ENCODE measurements at places on chromosomes 5 and 9. TPM values are rescaled to one million over a fixed set of nuclear protein-coding genes. Genes with fewer than 3 reads are reported as not detected.

- H3K36me3 ChIP-seq = no peaks in the 10 kb centered on the region
- no peak for DNase-seq
- H3K4me1 ChIP-seq = peaks cover 20% of the 10 kb centered on the region
Measured at GRCh38 chr5:15695215-15695731, 195.3 kb downstream of the FBXL7 start.

DNA sequence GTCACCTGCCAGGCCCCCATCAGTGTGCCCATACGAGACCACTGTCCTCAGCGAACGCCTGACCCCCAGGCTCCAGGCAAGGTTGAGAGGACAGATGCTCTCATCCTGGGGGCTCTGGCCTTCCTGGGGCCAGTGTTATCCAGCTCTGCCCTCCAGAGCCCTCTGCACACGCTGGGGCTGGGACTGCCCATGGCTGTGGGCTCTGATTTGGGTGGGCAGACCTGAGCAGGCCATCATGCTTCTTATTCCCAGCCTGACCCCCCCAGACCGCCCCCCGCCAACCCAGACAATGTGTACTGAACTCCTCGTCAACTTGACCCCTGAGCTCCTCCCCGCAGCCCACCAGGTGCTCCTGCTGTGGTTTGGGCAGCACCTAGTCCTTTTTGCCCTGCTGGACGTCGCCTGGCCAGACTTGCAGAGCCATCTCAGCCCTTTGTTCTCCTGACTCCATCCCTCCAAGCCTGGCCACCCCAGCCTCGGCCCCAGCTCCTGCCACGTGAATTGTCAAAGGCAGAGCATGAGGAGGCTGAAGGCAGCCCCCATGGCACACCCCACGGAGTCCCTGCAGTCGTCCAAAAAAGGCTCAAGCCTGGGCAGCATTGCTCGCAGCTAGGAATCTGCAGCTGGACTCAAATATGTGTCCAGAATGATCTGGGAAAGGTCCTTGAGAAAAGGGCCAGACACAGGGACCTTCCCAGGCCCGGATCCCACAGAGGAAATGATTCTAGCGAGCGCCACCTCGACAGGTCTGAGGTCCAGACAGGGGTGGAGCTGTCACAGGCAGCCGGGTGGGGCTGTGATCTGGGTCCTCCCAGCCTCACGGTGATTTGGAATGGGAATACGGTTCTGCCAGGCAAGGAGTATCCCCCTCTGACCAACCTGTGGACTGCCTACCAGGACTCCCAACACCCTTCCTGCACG is 87.0 kb downstream of the ADAMTS2 start:
- H3K4me3 ChIP-seq = no peak overlapping the region
- no peak overlapping the region for H3K27ac ChIP-seq
- H3K36me3 ChIP-seq = no peaks in the 10 kb centered on the region
- DNase-seq = no peak
- H3K27me3 ChIP-seq = no peaks in the 10 kb centered on the region

DNA sequence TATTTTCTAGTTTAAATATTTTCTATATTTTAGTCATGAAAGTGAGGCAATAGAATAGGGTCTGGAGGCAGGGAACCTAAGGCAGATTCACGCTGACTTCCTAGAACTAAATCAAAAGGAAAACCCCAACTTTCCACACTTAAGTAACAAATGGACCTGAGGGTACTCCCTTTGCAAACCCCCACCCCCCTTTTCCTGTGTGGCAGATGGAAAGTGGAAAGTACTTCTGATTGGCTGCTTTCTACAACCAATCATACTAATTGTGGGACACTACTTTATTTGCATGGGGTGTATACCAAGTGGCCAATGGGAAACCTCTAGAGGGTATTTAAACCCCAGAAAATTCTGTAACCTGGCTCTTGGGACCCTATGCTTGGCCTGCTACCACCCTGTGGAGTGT is 4.8 kb upstream of the CENPH start:
- no peaks in the 10 kb centered on the region for H3K36me3 ChIP-seq
- H3K27me3 ChIP-seq = no peaks in the 10 kb centered on the region
- no peak overlapping the region for H3K4me3 ChIP-seq
- H3K4me1 ChIP-seq = no peaks in the 10 kb centered on the region

DNA sequence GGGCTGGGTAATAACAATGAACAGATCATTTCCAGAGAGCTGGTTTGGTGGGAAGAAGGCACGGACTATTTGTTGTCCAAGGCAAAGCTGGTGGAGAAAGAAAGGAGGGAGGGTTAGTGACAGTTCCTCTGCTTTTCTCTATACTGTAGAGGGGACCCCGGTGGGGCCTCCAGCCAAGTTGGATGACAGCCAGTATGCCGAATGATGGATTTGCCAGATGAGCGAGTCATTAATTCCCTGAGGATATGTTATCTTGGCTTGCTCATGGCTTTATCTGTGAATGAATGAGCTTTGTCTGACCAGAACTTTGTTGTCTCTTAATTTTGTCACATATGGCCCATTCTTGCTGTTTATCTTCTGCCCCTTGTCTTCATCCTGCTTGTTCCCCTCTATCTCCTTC is 158.6 kb upstream of the GLRA1 start:
- no peaks in the 10 kb centered on the region for H3K27me3 ChIP-seq
- H3K4me1 ChIP-seq = no peaks in the 10 kb centered on the region
- no peak overlapping the region for H3K4me3 ChIP-seq
- no peaks in the 10 kb centered on the region for H3K36me3 ChIP-seq

- no peak overlapping the region for H3K27ac ChIP-seq
- H3K4me3 ChIP-seq = no peak overlapping the region
- H3K36me3 ChIP-seq = peaks cover 16% of the 10 kb centered on the region
- H3K27me3 ChIP-seq = no peaks in the 10 kb centered on the region
- H3K4me1 ChIP-seq = peaks cover 26% of the 10 kb centered on the region
Measured at GRCh38 chr5:160048131-160048530, 39.2 kb downstream of the TTC1 start.

GRCh38 chr5:95638632-95639031 is 7.9 kb upstream of the RFESD start:
- no peaks in the 10 kb centered on the region for H3K4me1 ChIP-seq
- DNase-seq = no peak
- no peaks in the 10 kb centered on the region for H3K27me3 ChIP-seq
- no peaks in the 10 kb centered on the region for H3K36me3 ChIP-seq
- no peak overlapping the region for H3K27ac ChIP-seq
- H3K4me3 ChIP-seq = no peak overlapping the region

- DNase-seq = no peak
- H3K4me3 ChIP-seq = no peak overlapping the region
- no peak overlapping the region for H3K27ac ChIP-seq
Measured at GRCh38 chr5:154031937-154032489, 6.7 kb downstream of the FAM114A2 start.

GRCh38 chr5:88470745-88471144 is 202.1 kb upstream of the TMEM161B start:
- DNase-seq = no peak
- no peak overlapping the region for H3K4me3 ChIP-seq
- H3K27ac ChIP-seq = no peak overlapping the region
- no peaks in the 10 kb centered on the region for H3K36me3 ChIP-seq

DNA sequence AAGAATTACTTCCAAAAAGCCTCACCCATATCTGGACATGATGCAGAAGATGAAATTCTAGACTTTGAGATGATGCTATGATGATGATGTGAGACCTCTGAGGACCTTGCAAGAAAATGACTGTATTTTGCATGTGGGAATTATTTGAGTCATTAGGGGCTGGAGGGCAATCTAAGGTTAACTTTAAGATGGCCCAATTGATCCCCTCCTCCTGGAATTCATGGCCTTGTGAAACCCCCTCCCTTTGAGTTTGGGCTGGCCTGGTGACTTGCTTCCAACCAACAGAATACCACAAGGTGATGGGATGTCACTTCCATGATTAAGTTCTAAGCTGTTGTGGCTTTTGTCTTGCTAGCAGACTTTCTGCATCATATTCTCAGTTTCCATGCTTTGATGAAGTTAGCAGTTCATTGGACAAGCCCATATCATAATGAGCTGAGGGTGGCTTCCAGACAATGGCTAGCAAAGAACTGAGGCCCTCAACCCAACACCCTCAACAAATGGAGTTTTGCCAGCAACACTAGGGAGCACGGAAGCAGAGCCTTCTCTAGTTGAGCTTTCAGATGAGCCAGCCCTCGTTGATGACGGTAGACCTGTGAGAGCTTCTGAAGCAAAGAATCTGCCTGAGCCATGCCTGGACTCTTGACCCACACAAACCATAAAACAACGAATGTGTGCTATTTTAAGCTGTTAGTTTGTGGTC is 7.4 kb upstream of the AMACR start:
- H3K4me3 ChIP-seq = no peak overlapping the region
- H3K4me1 ChIP-seq = no peaks in the 10 kb centered on the region
- DNase-seq = no peak
- no peaks in the 10 kb centered on the region for H3K36me3 ChIP-seq
- H3K27me3 ChIP-seq = no peaks in the 10 kb centered on the region
- H3K27ac ChIP-seq = no peak overlapping the region

GRCh38 chr5:169954786-169955185 is 25.5 kb downstream of the INSYN2B start:
- no peak for DNase-seq
- H3K27ac ChIP-seq = no peak overlapping the region
- peaks cover 14% of the 10 kb centered on the region for H3K4me1 ChIP-seq
- H3K4me3 ChIP-seq = no peak overlapping the region
- H3K36me3 ChIP-seq = no peaks in the 10 kb centered on the region

DNA sequence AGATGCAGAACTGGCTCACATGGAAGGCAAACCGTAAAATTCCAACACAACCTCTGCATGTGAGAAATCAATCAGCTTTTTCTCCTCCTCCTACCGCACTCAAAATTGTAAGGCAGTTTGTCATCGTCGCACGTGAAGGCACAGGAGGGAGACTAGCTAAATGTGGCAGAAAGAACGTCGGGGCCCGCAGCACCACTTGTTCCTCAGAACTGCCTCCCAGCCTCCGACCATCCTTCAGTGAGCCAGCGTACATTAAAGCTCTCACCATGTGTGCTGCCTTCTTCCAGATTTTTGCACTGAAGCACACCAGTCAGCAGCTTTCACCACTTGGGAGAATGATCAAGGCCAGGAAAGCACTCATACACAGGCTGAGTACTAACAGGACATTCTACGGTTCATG is 105.9 kb downstream of the RFX3 start:
- no peaks in the 10 kb centered on the region for H3K27me3 ChIP-seq
- H3K4me3 ChIP-seq = no peak overlapping the region
- no peaks in the 10 kb centered on the region for H3K4me1 ChIP-seq
- H3K36me3 ChIP-seq = no peaks in the 10 kb centered on the region
- H3K27ac ChIP-seq = no peak overlapping the region

- no peaks in the 10 kb centered on the region for H3K27me3 ChIP-seq
- H3K4me3 ChIP-seq = no peak overlapping the region
- no peaks in the 10 kb centered on the region for H3K36me3 ChIP-seq
- H3K27ac ChIP-seq = no peak overlapping the region
- no peak for DNase-seq
Measured at GRCh38 chr5:96973532-96974401, 37.9 kb downstream of the LNPEP start.

- peaks cover 8% of the 10 kb centered on the region for H3K4me1 ChIP-seq
- DNase-seq = no peak
- no peak overlapping the region for H3K27ac ChIP-seq
- no peaks in the 10 kb centered on the region for H3K36me3 ChIP-seq
- H3K4me3 ChIP-seq = no peak overlapping the region
Measured at GRCh38 chr5:52709167-52709925, 78.4 kb upstream of the ITGA1 start.

GRCh38 chr5:151632524-151632923 is 41.4 kb upstream of the FAT2 start:
- H3K4me1 ChIP-seq = no peaks in the 10 kb centered on the region
- H3K4me3 ChIP-seq = no peak overlapping the region
- no peaks in the 10 kb centered on the region for H3K27me3 ChIP-seq

GRCh38 chr9:101035098-101035497 is 6.6 kb downstream of the PLPPR1 start:
- no peaks in the 10 kb centered on the region for H3K36me3 ChIP-seq
- H3K4me3 ChIP-seq = no peak overlapping the region
- no peak for DNase-seq
- H3K27me3 ChIP-seq = peaks cover 26% of the 10 kb centered on the region

DNA sequence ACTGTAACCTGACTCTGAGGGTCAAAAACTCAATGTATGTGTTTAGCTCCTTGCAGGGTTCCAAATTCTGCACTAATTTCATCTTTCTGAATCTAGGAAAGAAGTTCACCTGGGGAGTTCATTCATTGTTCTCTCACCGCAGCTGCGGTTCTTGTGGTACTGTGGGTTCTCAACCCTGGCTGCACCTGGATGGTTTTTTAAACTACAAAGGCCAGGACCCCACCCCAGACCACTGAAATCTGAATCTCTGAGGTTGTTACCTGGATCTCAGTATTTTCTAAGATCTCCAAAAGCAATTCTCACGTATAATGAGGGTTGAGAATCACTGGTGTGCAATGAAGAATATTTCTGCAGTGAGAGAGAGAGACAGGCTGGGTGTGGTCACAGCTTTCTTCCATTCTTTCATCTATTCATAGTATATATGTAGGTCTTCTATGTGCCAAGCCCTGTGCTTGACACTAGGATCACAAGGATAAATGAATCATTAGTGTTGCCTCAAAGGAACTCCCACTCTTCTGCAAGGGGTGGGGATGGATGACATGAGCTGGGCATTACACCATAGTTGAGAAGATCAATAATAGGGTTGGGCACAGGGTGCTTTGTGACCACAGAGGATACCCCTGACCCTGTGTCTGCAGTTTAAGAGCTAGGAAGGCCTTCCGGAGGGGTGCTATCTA is 109.8 kb downstream of the GALNT10 start:
- no peak overlapping the region for H3K27ac ChIP-seq
- no peaks in the 10 kb centered on the region for H3K4me1 ChIP-seq
- no peaks in the 10 kb centered on the region for H3K27me3 ChIP-seq
- H3K36me3 ChIP-seq = peaks cover 3% of the 10 kb centered on the region
- DNase-seq = no peak
- no peak overlapping the region for H3K4me3 ChIP-seq

DNA sequence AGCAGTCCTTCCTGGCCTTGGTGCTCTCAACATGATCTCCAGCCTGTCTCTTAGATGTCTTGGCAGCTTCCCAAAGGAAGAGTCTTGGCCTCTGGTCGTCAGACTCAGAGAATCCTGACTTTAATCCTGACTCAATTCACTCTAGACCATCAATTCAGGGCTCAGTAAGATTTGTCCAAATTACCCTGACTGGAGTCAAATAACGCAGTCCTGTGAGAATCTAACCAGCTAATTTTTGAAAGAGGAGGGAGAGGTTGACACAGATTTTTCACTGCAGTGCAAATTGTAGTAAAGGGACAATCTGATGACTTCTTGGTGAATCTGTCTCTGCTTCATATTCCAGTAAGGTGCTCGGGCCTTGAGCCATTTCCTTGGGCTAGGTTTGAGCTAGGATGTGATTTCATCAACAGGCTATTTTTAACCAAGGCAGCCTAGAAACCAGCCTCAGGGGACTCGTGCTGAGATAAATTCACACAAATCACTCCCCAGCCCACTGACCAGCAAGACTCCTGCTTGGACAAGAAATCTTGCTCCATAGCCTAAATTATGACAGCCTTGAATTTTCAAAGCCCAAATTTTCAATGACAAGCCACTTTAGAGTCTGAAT is 257.4 kb downstream of the ENC1 start:
- H3K27ac ChIP-seq = no peak overlapping the region
- DNase-seq = no peak
- H3K36me3 ChIP-seq = no peaks in the 10 kb centered on the region
- H3K4me3 ChIP-seq = no peak overlapping the region
- no peaks in the 10 kb centered on the region for H3K27me3 ChIP-seq
- peaks cover 5% of the 10 kb centered on the region for H3K4me1 ChIP-seq

DNAJB5 gene
- total RNA-seq = 37.4 TPM

TSSK1B gene
- total RNA-seq = 0.52 TPM

FCN1 gene
- not detected for total RNA-seq

NAIP gene
- 4.4 TPM for total RNA-seq

GRM6 gene
- total RNA-seq = not detected
